Astrocyte of the cerebellum (primary cell): ENCODE measurements at places on chromosomes 6 and 20.

- DNase-seq, result no peak
Observed at GRCh38 chr6:19839237-19839546, 2.0 kb downstream of the ID4 start.

GRCh38 chr6:154583546-154584188 lies 73.2 kb upstream of the CNKSR3 start:
- DNase-seq, result no peak

GRCh38 chr6:41294214-41294872 lies 7.9 kb upstream of the TREM1 start:
- no peak for DNase-seq

- DNase-seq, result no peak
Observed at GRCh38 chr6:34145161-34146020, 496 bp downstream of the GRM4 start.

DNA sequence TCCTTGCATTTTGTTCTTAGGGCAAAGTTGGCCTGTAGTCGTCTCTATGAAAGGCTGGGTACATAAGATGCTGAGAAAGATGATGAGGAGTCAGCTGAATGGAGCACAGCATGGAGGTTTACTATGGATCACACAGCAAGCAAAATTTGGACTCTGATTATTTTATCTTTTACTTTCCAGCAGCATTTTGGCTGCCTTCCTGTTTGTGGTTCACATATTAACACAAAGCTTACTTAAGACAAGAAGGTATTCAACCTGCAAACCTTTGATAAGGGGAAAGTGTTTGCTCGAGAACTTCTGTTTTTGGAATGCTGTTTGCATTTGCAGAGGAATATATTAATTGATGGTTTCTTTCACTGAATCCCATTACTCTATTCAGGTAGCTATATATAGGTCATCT lies 103.1 kb upstream of the ENPP5 start:
- DNase-seq, result no peak
